Stimulated activated CD8-positive, alpha-beta memory T cell treated with anti-CD3 and anti-CD28 coated beads, Interleukin-4, amount 100 ng/mL, for 1 hour (primary cell): ENCODE measurements at places on chromosomes 11 and 22.

DNA sequence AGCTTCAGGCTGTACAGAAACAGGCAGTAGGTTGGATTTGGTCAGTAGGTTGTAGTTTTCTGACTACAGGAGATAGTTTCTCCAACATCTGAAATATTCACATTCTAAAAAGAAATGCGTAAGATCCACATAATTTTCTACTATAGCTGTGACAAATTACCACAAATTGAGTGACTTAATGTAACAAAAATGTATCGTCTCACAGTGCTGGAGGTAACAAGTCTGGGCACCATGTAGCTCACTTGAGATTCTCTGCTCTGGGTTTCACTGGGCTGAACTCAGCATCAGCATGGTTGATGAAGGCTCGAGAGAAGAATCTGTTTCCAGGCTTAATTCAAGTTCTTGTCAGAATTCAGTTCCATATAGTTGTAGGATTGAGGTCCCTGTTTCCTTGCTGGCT is 350.9 kb upstream of the CCDC179 start:
- DNase-seq: no peak

GRCh38 chr11:60498853-60499252 is 6.3 kb downstream of the MS4A12 start:
- no peak for DNase-seq

DNA sequence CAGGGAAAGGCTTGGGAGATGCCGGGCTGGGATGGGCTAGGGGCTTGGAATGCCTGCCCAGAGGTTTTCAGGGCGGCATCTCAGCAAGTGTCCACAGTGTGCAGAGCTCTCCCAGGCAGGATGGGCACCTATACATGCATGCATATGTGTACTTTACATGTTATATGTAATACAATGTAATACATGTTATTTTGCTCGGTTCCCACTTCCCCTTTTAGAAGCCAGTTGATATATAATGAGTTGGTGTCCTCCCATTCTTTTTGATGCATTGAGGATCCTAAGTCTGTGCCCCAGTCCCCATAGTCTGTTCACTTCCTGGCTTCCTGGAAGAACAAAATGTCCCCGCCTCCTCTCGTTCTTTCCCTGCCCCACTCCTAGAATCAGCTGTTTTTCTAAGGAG is 20.1 kb upstream of the EIF3D start:
- DNase-seq: no peak

DNA sequence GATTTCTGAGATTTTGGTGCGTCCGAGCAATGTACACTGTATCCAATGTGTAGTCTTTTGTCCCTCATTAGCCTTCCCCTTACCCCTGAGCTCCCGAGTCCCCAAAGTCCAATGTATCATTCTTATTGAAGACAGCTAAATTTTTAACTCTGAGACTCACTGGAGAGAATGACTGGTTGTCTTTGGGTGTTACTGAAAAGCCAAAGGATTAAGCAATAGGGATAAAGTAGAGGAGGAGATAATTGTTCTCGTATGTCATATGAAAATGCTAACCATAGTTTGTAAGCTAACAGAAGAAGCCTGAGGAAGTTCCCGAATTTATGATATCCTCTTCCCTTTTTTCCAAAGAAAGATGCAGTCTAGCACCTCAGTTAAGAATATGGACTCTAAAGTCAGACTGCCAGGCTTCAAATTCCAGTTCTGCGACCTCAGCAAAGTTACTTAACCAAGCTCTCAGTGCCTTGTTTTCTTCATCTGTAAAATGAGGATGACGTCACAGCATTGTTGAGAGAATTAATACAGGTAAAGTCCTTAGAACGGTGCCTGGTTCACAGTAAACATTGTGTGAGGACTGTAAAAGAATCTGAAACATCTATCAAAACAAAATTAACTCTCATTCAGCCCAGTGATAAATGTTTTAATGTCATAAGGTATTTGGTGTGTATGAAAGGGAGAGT is 1.6 kb upstream of the MSANTD2 start:
- no peak for DNase-seq

DNA sequence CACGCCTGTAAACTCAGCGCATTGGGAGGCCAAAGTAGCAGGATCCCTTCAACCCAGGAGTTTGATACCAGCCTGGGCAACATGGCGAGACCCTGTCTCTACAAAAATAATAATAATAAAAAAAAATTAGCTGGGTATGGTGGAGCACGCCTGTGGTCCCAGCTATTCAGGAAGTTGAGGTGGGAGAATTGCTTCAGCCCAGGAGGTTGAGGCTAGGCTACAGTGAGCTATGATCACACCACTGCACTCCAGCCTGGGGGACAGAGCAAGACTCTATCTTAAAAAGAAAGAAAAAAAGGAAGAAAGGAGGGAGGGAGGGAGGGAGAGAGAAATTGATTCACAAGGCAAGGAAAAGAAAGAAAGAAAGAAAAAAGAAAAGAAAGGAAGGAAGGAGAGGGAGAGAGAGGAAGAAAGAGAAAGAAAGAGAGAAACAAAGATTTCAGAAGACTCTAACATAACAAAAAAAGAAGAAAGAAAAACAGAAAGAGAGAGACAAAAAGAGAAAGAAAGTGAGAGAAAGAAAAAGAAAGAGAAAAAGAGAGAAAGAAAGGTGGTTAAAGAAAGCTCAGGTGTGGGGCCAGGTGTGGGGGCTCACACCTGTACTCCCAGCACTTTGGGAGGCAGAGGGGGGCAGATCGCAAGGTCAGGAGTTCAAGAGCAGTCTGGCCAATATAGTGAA is 37.3 kb upstream of the MYH9 start:
- no peak for DNase-seq

DNA sequence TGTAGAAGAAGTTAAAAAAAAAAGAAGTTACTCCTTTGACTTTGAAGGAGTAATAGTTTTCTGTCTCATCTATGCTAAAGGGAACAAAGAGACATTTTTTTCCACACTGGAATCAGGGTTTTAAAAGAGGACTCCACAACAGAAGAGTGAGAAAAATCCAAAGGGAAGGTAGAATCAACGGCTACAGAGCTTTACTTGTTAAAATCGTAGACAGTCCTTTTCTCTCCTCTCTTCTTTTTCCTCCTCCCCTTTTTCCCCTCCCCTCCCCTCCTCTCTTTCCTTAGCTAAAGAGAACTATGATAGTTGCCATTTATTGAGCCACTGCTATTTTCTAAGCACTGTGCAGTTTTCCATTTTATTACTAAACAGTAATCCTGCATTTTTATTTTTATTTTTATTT is 29.2 kb downstream of the DDIAS start:
- no peak for DNase-seq

DNA sequence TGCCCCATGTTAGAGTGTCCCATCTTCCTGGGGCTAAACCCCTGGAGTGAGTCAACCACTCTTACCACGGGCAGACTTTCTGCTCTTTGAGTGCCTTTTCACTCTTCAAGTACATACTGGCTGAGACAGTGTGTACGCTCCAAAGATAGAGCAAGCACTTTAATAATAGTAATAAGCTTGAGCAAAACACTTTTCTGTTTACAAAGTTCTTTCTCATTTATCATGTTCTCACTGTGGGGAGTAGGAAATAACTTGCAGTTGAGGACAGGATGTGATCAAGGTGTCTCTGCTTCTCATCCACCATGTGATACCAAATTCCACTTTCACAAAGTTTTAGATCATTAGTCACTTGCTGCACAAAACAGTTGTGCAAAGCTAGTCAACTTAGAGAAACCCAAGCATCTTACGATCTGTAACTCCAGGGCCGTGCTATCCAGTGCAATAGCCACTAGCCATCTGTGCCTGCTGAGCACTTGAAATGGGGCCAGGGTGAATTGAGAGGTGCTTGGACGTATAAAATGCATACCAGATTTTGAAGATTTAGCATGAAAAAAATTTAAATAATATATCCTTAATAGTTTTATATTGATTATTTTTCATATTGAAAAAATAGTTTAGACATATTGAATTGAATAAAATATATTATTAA is 135.3 kb downstream of the KIF18A start:
- no peak for DNase-seq

GRCh38 chr22:43847376-43848289 is 14.7 kb downstream of the SULT4A1 start:
- no peak for DNase-seq

- DNase-seq: no peak
Observed at GRCh38 chr11:21622566-21622965, 570.3 kb upstream of the ANO5 start.

DNA sequence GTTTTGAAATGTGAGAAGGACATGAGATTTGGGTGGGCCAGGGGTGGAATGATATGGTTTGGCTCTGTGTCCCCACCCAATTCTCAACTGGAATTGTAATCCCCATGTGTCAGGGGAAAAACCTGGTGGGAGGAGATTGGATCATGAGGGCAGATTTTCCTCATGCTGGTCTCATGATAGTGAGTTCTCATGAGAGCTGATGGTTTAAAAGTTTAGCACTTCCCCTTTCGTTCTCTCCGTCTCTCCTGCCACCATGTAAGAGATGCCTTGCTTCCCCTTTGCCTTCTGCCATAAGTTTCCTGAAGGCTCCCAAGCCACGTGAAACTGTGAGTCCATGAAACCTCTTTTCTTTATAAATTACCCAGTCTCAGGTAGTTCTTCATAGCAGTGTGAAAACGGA is 113.5 kb downstream of the FCHSD2 start:
- DNase-seq: no peak

DNA sequence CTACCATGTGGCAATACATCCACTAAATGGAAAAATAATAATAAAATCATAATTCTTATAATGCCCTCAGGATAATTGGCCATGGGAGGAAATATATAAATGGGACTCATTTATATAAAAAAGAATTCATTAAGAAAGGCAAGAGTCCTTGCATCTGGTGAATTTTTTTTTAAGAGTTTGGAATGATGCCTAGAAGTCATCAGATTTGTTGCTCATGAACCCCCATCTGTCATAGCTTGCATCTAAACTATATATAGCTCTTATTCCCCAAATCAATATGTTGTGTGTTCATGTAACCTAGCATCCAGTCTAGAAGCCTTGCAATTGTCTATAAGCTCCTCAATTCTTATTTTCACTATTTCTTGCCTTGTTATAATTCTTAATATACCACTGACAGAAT is 75.9 kb downstream of the CADM1 start:
- DNase-seq: no peak

- DNase-seq: no peak
Observed at GRCh38 chr11:34844463-34845112, 71.6 kb downstream of the APIP start.

DNA sequence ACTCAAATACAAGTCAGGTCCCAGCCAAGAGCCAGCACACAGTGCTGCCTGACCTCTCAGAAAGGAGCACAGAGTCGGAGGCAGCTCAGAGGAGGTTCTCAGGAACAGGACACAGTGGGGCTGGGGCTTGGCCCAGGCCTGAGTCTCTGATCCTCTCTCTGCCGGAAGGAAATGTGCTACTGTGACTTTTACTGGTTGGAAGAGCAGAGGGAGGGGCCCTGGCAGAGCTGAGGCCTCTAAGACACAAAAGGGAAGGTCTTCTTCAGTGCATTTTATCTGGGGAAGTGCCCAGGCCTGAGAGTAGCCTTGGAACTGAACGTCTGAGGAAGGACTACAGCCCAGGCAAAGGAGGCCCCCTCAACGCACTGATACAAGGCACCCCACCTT is 16.2 kb upstream of the CASTOR1 start:
- DNase-seq: no peak

DNA sequence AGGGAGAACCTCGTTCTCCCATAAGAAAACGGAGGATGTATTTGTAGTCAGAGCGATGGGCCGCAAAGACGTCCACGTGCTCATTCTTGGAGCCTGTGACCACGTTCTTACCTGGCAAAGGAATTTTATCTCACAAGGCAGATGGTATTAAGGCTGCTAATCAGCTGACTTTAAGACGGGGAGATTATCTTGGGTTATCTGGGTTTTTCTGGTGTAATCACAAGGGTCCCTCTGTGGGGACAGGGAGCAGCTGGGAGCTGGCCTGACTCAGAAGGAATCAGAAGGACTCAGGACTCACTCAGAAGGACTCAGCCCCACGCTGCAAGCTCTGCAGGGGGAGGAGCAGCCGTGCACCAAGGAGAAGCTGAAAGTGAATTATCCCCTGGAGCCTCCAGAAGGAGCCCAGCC is 7.5 kb upstream of the SIGIRR start:
- DNase-seq: no peak

DNA sequence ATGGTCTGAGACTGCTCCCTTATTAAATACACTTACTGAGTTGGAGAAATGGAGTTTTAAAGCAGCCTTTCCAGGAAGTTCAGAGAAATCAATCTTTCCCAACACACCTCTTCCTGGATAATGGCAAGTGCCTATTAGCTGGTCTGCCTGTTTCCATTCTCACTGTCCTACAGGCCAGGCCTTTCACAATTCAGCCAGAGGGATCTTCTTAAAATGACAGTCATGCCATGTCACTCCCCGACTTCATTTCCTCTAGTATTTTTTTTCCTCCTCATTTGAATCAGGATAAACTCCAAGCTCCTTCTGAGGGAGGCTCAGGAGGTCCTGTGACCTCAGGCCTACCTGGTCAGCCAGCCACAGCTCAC is 62.6 kb downstream of the FDX1 start:
- no peak for DNase-seq

GRCh38 chr22:28922540-28923244 is 39.3 kb downstream of the ZNRF3 start:
- DNase-seq: no peak

GRCh38 chr22:45970705-45971407 is 6.1 kb downstream of the WNT7B start:
- no peak for DNase-seq

GRCh38 chr22:28955817-28956216 is 72.4 kb downstream of the ZNRF3 start:
- peak; percentile 44 for DNase-seq

DNA sequence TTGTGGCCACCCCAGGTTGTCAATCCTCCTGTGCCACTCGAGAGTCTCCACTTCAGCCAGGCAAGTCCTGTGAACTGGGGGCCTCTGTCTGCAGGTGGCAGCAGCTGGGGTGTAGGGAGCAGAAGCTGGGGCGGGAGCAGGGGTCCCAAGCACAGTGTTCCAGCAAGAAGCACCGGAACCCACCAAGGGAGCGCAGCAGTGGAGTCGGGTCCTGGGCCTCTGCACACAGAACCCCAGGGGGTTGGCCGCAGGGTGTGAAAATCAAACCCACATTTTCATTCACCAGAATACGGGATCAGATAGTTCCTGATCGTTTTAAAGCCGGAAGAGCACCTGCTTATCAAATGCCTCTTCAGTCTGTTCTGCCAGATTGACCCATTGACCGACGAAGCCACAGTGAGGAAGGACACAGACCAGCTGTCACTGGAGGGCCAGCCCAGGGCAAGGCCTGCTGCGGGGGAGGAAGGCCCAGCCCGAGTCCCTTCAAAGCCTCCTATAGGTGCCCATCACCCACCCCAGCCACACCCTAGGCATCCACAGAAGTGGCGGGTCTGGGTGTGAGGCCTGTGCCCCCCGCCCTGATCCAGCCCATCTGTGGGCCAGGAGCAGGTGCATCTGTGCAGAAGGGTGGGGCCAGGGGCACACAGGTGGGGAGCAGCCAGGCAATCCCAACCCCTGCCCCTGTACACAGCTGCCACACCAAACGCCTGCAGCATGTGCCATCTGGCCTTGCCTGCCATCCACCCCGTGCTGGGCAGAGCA is 34.1 kb downstream of the RSPH14 start:
- DNase-seq: no peak

- DNase-seq: no peak
Observed at GRCh38 chr11:134642206-134642605, 230.2 kb upstream of the B3GAT1 start.
